DMS153 (cell line): ENCODE measurements at places on chromosomes 13 and 19.
A peak's percentile ranks its signal among the peaks of the same experiment; 100 is the strongest.

DNA sequence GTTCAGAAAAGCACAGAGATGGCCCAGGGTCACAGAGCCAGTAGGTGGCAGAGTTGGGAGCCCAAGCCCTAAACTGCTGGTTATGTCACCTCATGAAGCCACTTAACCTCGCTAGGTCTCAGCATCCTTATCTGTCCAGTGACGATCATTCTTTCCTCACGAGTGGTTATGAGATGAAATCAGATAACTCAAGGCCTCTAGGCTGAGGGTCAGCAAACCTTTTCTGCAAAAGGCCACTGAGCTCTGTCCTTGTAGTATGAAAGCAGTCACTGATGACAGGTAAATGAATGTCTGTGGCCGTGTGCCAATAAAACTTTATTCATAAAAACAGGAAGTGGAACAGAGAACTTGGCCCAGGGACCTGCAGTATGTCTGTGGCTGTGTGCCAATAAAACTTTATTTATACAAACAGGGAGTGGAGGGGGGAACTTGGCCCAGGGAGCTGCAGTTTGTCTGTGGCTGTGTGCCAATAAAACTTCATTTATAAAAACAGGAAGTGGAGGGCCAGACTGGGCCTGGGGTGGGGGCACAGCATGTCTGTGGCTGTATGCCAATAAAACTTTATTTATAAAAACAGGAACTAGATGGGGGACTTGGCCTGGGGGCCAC is 71.2 kb downstream of the GNG7 start:
- no peak for DNase-seq

DNA sequence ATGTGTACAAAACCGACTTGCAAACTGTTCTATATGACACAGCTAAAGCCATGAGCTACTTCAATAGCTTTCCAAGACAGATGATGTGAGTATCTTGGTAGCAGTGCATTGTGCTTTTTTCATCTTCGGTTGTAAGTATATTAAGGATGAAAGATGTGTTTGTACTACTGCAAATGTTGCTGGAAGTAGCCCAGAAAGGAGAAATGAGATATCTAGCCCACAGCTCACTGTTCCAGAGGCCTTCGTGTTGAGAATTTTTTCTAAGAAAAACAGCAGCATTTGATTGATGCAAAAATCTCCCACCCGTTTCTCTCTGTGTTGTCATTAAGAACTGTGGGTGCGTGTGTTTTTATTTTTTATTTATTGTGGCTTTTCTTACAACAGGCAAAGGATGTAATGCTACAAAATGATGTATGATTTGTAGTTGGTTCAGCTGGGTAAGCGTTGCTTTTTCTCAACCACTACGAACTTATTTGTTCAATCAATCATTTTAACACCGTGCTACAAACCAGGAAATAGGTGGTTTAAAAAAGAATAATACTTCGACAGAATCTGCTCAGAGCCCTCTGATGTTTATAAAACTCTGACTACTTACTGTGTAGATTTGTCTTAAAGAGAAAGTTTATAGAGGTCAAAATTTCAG is 41.6 kb upstream of the RFC3 start:
- DNase-seq = peak; percentile 73

DNA sequence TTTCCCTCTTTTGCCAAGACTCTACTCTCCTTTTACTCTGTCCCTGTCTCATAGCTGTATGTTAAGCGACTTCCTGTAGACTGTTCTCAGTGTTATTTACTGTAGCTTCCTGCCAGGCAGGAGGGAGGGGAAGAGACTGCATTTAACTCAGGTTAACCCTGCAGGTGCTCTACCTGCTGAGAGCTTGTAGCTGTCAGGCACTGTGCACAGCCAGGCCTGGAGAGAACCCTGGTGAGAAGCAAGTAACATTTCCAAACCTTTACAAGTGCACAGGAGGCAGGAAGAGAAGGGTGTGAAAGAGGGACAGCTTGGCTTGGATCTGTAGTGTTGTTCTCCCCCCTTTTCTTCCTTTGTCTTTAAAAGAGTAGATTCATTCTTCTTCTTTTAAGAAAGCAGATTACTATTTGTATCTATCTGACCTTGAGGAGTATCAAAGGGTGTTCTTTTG is 167.1 kb downstream of the LMO7 start:
- peak; percentile 82 for DNase-seq

DNA sequence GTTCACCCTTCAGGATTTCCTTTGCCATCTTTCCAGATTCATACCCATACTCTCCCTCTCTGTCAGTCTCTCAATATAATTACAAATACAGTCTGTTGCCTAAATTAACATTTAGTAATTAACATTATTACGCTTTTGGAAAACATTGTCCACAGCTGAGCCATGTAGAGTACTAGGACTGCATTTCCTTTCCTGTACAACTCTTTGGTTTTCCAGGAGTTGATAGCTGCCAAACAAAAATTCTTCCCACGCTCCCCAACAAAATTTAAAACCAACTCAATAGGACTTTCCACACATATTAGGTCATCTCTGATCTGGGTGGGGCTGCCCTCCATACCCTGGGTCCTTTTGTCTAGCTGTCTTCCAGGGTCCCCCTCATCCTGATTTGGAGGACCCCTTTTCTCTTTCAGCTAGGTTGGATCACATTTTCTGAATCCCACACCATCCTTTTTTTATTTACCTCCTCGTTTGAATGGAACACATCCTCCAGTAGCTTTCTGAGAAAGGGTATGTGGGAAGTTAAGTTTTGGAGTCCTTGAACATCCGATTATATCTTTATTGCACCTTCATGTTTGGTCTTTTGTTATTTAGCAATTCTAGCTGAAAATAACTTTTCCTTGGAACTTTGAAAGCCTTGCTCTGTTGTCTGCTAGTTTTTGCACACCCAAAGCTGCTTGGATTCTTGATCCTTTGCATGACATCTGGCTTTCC is 17.7 kb downstream of the ONECUT3 start:
- no peak for DNase-seq
